ENCODE measurements at places on chromosomes 16 and 17. TPM values are rescaled to one million over a fixed set of nuclear protein-coding genes. Genes with fewer than 3 reads are reported as not detected.

The METTL22 gene
- total RNA-seq = 24.7 TPM

The GPR179 gene
- total RNA-seq = 0.09 TPM

The ST6GALNAC2 gene
- 5.1 TPM for total RNA-seq

The HLF gene
- 36.7 TPM for total RNA-seq

The DNAJA2 gene
- 79.1 TPM for total RNA-seq

The MYH8 gene
- not detected for total RNA-seq

The OR4D2 gene
- not detected for total RNA-seq

The KRTAP9-4 gene
- not detected for total RNA-seq

The ANKRD40CL gene
- not detected for total RNA-seq

The TMEM101 gene
- total RNA-seq = 16.1 TPM

The ZSCAN32 gene
- total RNA-seq = 7.1 TPM

The NPIPB9 gene
- total RNA-seq = not detected

The SYNGR3 gene
- total RNA-seq = 1.9 TPM

The FZD2 gene
- total RNA-seq = 4.3 TPM

The CDYL2 gene
- total RNA-seq = 7.1 TPM

The TBC1D24 gene
- 9.8 TPM for total RNA-seq

The TM4SF5 gene
- total RNA-seq = not detected

The C16orf89 gene
- 19.4 TPM for total RNA-seq

The CX3CL1 gene
- total RNA-seq = 13.7 TPM

The DNAH2 gene
- total RNA-seq = 0.05 TPM
